ENCODE measurements at places on chromosomes 7 and 10.

DNA sequence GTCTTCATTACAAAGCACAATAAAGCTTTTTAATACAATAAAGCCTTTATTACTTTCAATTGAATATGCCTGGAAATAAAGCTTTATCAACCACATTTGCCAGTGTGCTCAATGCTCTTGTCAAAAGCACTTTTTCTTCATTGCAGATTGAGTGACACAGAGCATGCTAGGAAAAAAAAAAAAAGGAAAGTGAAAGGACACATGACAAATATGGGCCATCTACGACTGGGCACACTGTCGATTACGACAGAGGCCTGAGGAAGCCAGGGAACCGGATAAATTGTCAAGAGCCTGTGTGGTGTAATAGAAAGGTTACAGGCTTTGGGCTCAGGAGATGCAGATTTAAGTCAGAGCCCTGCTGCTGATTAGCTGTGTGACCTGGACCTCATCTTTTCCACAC is 84.8 kb upstream of the LRGUK start:
- no peak for DNase-seq

DNA sequence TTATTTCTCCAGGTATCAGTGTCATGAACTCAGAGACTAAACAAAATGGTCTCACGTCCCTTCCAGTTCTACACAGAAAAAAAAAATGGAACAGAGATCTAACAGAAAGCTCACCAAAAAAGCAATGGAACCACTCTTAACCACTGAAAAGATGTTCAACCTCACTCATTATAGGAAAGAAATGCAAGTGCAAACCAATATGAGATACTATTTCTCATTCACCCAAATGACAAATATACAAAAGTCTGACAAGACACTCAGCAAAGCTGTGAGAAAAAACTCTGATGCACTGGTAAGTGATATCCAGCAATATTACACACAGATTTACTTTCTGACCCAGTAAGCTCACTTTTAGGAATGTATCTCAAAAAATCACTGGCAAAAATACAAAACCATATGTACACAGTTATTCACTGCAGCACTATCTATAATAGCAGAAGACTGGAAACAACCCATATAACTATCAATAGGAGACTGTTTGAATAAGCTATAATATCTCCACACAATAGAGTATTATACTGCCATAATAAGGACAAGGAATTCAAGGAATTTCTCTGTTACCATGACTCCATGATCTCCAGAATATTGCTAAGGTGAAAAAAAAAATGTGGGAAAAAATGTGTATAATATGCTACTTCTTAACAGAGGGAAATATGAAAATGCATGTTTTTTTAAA is 36.6 kb downstream of the ABI1 start:
- no peak for DNase-seq

DNA sequence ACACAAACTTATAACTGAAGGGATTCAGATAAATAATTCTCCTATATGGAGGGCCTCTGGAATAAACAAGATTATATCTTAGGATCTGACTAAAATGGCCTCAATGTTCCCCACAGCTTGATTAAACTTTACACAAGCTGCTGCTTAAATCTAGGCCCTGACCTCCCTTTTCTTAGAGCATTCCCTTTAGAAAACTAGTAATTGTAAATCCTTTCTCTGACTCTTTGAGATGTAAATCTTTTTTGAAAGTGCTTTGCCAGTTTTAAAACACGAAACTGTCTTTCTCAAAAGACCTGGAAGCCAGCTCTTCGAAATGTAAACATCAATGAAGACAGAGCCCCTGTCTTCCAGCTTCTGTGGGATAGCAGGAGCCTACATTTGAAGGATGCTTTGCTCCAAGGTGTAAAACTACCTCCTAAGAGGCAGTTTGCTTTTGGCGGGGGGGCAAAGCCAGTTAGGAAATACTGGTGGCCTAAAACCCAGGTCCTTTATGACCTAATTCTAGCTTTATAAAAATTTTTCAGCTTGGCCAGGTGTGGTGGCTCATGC is 758.7 kb downstream of the CNTNAP2 start:
- DNase-seq: no peak

GRCh38 chr7:3882782-3883181 is 581.7 kb downstream of the SDK1 start:
- no peak for DNase-seq

DNA sequence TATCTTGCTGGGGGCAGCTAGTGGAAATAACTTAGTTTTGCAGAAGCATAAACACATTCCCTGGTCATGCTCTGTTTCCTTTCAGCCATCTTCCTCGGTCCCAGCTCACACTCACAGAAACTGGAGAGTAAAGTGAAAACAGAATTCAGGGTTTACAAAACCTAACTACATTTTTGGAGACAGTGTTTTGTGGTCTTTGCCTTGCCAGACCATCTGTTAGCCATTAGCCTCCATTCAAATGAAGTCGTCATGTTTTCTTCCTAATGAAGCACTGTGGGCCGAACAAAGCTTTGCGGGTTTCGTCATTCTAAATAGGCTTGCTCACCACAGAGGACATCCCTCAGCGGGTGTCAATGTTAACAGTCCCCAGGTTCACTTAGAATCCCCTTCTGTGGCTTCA is 214.6 kb upstream of the TMEM72 start:
- no peak for DNase-seq

DNA sequence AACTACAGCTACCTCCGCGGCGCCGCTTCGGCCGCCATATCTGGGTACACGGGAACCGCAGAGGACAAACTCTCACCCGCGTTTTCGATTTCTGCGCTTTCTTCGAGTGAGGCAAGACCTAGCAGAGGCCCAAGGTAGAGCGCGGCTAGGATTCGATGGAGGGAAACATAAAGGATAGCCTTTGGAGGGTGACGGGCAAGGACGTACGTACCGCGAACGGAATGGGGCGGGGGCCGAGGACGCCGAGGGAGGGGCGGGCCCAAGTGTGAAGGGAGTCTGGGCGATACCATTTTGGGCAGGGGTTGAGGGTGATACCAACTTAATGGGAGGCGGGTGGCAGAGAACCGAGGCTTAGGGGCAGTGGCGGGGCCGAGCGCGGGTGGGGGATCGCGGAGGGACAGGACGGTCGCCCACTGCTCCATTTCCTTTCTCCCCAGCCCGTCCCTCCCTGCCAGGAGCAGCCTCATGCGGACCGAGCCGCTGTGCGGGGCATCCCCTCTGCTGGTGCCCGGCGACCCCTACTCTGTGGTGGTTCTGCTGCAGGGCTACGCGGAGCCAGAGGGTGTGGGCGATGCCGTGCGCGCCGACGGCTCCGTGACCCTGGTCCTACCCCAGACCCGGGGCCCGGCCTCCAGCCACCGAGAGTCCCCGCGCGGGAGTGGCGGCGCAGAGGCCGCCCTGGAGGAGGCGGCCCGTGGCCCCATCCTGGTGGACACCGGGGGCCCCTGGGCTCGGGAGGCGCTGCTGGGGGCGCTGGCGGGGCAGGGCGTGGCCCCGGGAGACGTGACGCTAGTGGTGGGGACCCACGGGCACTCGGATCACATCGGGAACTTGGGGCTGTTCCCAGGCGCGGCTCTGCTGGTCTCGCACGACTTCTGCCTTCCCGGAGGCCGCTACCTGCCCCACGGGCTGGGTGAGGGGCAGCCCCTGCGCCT is at the start of gene MBLAC1:
MBLAC1 (plus strand) TSS at position 37 of the 935 bp plus-strand sequence; CDS start at position 466, 429 bp downstream.
- DNase-seq: peak; percentile 90

All from T-helper 9 cell (primary cell).